ENCODE measurements at places on chromosomes 7 and 10.

- DNase-seq, result no peak
These were observed 103.9 kb downstream of the TNS3 start for GRCh38 chr7:47478017-47478344.

DNA sequence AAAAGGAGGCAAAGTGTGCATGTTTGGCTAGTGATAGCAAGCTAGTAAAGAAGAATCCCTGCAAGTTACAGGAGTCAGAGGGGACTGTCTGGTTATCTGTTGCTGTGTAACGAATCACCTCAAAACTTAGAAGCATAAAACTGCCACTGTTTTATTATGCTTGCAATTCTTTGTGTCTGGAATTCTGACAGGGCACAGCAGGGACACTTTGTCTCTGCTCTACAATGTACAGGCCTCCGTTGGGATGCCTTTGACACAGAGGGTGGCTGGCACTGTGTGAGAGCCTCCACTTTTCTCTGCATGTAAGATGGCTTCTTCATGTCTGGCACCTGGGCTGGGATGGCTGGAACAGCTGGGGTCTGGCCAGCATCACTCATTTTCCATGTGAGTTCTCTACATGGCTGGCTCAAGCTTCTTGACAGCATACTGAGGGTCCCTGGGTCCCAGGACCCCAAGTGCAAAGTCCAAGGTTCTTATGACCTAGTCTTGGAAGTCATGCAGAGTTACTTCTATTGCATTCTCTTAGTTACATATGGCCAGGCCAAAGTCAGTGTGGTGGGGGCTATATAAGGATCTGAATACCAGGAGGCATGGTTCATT, 276.9 kb downstream of the RPS24 start:
- DNase-seq, result no peak

GRCh38 chr10:43061760-43062159, 15.1 kb upstream of the RET start:
- DNase-seq, result no peak

- no peak for DNase-seq
These were observed 109.2 kb upstream of the PRR15 start for GRCh38 chr7:29454464-29454863.

GRCh38 chr10:30095631-30096422, 36.4 kb upstream of the JCAD start:
- DNase-seq, result no peak

GRCh38 chr10:83978681-83979383, 160.5 kb upstream of the GHITM start:
- DNase-seq, result no peak

- DNase-seq, result no peak
These were observed 202.8 kb downstream of the RAPGEF5 start for GRCh38 chr7:22154143-22154529.

GRCh38 chr7:27963056-27963455, 217.5 kb downstream of the JAZF1 start:
- DNase-seq, result no peak

- no peak for DNase-seq
These were observed 29.5 kb downstream of the EGFR start for GRCh38 chr7:55048221-55048859.

- DNase-seq, result no peak
These were observed 26.7 kb upstream of the DNAJB6 start for GRCh38 chr7:157309988-157310668.

- no peak for DNase-seq
These were observed 131.1 kb upstream of the RSU1 start for GRCh38 chr10:16948361-16948760.

DNA sequence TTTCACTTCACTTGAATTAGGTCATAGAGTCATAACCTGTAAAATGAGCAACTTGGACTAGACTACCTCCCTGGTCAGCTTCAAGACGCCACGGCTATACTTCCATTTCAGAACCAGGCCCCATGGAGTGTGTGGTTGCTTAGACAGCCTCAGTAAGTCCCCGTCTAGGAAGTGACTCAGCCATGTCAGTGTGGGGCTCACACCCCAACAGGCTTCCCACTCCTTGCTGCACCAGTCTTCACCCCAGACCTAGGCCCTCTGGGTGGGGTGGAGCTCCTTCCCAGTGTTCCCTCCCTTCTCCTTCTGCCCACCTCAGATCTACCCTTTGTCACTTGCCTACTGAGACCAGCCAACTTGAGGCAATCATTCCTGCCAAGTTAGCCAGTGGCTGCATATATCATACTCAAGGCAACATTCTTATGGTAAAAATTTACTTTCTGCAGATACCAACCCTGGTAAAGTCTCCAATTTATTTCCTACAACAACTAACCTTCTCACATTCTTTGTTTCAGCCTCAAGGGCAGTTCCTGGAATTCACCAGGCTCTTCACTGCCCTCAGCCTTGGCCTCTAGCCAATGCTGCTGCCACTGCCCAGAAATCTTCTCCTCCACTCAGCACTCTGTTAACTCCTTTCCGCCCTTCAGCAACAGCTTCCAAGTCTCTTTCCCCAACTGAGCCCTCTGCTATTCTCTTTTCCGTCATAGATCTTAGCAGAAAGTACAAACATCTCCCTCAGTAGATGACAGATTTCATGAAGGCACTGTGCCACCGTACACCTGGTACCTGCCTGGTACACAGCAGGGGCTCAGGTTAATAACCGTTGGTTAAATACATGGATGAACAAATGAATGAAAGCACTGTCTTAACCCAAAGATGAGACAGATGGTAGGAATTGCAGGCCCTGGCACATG, 31.3 kb upstream of the ZNRF2 start:
- DNase-seq, result no peak

- DNase-seq, result no peak
These were observed 39.1 kb downstream of the NHLRC2 start for GRCh38 chr10:113893570-113893969.

DNA sequence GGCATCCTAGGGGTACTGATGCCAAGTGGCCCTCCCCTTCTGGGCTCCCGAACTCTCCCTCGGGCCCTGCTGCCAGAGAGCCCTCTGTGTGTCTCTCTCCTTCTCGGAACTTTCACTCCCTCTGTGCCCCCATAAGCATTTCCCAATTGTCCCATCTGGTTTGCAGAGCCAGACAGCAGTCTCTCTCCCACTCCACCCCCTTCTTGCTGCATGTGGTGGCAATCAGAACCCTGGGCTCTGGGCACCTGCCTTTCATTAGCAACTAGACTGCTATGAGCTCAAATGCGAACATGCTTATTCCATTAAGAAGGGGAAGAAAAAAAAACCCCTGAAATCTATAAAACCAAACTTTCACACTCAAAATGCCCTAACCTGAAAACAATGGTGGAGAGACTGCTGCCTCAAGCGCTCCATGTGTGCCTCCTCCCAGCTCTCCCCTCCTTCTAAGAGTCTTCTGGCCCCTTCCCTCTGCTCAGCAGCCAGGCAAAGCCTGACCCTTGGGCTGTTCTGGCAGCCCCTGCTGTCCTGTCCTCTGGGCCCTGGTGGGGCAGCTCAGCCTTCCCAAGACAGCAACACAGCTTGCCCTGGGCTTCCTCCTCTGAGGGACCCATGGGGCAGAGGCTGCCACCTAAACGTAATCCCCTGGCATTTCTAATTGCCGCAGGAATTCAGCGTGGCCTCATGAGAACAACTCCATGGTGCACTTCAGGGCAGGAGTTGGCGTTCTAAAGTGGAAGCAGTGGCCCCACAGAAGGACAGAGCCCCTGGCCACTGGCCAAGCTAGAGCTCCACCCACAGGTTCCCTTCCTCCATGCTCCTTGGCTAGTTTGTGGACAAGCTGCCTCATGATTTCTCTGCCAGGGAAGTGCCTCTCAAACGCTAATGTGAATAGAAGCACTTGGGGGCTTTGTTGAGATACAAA, 415.4 kb downstream of the PLXNA4 start:
- DNase-seq, result no peak

- DNase-seq, result no peak
These were observed 105.6 kb upstream of the COL1A2 start for GRCh38 chr7:94289071-94289470.

DNA sequence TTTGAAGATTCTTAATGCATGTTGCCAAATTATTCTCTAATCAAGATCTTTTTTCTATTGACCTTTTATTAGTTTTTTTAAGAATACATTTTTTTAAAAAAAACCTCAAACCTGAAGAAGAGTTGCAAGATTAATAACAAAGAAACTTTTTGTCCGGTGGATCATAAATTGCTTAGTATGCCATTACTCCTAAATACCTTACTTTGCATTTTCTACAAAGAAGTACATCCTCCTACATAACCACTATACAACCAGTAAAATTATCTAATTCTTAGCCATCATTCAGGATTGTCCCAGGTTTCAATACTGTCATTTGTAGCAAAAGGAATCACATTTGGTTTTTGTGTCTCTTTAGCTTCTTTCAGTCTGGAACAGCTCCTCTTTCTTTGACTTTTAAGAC, 77.9 kb downstream of the SRI start:
- no peak for DNase-seq

DNA sequence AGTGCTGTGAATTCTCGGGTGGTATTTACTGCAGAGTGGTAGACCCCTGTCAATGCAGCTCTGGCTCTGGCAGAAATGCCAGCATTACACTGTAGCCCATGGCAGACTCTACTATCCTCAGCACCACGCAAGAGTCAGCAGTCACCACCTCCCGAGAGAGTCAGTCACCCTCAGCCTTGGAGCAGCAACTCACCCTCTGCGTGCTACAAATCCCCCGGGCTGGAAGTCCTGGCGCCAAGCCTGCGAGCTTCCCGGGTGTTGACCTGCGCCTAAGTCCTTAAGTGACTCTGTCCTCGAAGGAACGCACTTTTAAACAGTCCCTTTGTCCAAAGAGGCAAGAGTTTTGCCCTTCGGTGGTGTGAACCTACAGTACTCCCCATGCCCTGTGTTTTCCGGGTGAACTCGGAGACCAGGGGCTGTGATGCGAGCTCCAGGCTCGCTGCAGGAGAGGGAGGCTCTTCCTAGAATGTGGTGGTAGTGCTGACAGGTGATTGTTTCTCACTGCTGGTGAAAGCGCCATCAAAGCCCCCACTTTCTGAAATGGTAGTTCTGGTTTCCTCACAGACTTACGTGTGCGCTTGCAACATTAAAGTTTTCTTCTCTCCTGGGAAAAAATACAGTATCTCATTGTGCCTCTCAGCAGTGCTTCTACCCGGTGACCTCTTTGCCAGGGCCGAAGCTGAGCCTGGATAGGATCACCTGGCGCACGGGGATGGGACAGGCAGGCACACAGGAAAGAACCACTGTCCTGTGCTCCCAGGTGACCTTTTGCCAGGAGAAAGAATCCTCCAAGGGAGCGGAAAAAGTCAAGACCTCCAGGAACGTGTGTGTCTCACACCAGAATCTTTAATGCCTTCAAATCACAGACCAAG, 33.1 kb upstream of the MBL2 start:
- no peak for DNase-seq

- DNase-seq, result no peak
These were observed 9.8 kb downstream of the USP6NL start for GRCh38 chr10:11601670-11602069.

GRCh38 chr10:113859261-113859660, 4.8 kb downstream of the NHLRC2 start:
- DNase-seq, result no peak

- DNase-seq, result no peak
These were observed 191.4 kb downstream of the FAM107B start for GRCh38 chr10:14583252-14583651.

GRCh38 chr10:131786756-131787605, 113.8 kb upstream of the PPP2R2D start:
- DNase-seq, result no peak

- no peak for DNase-seq
These were observed 1.5 kb downstream of the ITGB8 start for GRCh38 chr7:20331910-20332813.
